ENCODE measurements at places on chromosomes 2 and 18.

GRCh38 chr2:85998071-85998991, 107.4 kb downstream of the POLR1A start:
- no peak for DNase-seq

GRCh38 chr18:28457784-28458183, 280.9 kb upstream of the CDH2 start:
- DNase-seq = no peak

GRCh38 chr2:156532989-156533388, 96.8 kb downstream of the GPD2 start:
- DNase-seq = no peak

DNA sequence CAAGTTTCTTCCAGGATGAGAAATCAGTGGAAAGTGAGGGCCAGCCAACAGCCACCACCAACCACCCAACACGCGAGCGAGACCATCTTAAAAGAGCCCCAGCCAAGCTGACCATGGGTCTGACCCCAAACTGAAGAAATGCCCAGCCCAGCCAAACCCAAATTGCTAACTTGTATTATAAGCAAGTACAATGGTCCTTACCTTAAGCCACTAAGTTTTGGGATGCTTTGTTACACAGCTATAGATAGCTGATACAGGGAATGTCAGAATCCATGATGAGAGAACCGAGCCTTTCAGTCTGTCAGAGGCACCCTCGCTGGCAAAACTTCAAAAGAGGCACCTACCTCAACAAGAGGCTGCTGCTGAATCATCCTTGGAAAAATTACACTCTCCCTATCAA, 17.0 kb downstream of the STK39 start:
- no peak for DNase-seq

DNA sequence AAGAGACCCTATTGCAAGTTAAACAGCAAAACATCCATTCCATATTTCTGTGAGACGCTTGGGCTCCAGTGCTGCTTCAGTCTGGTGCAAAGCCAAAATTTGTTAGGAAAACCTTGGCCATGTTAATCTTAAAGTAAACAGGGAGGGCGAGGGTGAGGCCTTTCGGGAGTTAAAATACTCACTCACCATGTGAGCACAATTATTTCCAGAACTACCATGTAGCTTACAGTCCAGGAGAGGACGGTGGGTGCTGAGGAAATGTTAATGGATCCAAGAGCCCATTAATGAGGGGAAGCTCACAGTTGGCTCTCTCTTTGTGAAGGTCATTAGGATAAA, 286.4 kb downstream of the SLC8A1 start:
- DNase-seq = no peak

DNA sequence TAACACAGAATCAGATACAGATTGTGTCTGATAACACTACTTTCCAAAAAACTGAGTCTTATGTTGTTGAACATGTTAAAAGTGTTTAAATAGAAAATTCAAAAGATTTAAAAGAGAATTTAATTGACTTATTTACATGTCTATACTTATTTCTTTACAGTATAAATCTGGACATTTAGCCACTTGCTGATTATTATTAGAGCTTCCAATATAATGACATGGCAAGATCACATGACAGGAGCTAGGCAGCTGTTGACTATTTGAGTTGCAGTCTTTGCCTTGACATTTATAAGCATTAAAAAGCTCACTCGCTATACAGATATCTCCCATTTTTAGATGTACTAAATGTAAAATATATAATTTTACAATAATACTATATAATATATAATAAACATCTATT, 6.4 kb upstream of the TMEFF2 start:
- DNase-seq = no peak

- DNase-seq = peak; percentile 27
Measured at GRCh38 chr18:55420665-55421307, 167.2 kb downstream of the TCF4 start.

GRCh38 chr2:172328103-172328841, 99.1 kb upstream of the ITGA6 start:
- no peak for DNase-seq

All from hematopoietic multipotent progenitor cell treated with erythropoietin and hydrocortisone succinate and interleukin-3 and kit ligand, for 6 days (in vitro differentiated cells).